ENCODE measurements at places on chromosomes 6 and 20. TPM values are rescaled to one million over a fixed set of nuclear protein-coding genes. Genes with fewer than 3 reads are reported as not detected.

Gene HTR1B
- not detected for total RNA-seq

DNA sequence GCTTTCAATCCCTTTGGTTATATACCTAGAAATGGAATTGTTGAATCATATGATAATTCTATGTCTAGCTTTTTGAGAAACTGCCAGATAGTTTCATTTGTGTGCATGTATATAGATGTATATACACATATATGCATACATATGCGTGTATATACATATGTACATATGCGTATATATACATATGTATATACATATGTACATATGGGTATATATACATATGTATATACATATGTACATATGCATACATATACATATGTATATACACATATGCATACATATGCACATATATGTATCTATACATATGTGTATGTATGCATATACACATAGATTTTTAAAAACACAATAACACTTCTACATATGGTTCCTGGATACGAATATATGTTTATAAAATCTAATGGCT, 8.4 kb downstream of the SF3B5 start:
- no peaks in the 10 kb centered on the region for H3K36me3 ChIP-seq
- H3K4me3 ChIP-seq, result no peak overlapping the region
- no peak overlapping the region for H3K27ac ChIP-seq
- H3K27me3 ChIP-seq, result no peaks in the 10 kb centered on the region
- no peaks in the 10 kb centered on the region for H3K4me1 ChIP-seq

DNA sequence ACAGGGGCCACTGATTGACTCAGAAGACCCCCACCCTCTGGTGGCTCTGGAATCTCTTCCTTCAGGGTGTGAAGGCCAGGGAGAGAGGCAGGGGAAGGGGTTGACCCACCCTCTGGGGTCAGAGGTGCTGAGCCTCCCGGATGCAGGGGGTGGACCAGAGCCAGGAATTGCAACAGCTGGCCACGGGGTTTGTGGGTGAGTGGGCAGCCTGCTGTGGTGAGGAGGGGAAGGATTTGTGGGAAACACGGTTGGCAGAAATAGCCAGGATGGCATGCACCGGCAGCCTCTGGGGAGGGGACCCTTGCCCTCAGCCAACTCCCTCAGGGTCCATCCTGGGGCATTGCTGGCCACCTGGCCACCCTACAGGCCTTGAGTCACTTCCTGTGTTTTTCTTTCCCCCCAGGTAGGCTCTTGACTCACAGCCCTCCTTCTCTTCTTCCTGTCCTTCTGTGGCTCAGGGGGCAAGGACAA, 92.8 kb downstream of the MRPL14 start:
- no peak overlapping the region for H3K4me3 ChIP-seq
- H3K27me3 ChIP-seq, result no peaks in the 10 kb centered on the region
- no peak for DNase-seq
- no peaks in the 10 kb centered on the region for H3K4me1 ChIP-seq
- H3K36me3 ChIP-seq, result no peaks in the 10 kb centered on the region
- H3K27ac ChIP-seq, result no peak overlapping the region

- no peak overlapping the region for H3K4me3 ChIP-seq
- H3K4me1 ChIP-seq, result no peaks in the 10 kb centered on the region
- peaks cover 53% of the 10 kb centered on the region for H3K27me3 ChIP-seq
- H3K27ac ChIP-seq, result no peak overlapping the region
- DNase-seq, result no peak
Measured at GRCh38 chr6:28696682-28697081, 171.0 kb downstream of the GPX5 start.

Gene OOEP
- 0.47 TPM for total RNA-seq

- no peaks in the 10 kb centered on the region for H3K36me3 ChIP-seq
- no peak overlapping the region for H3K4me3 ChIP-seq
- DNase-seq, result no peak
- no peak overlapping the region for H3K27ac ChIP-seq
Measured at GRCh38 chr6:72553531-72554511, 68.0 kb upstream of the KCNQ5 start.

DNA sequence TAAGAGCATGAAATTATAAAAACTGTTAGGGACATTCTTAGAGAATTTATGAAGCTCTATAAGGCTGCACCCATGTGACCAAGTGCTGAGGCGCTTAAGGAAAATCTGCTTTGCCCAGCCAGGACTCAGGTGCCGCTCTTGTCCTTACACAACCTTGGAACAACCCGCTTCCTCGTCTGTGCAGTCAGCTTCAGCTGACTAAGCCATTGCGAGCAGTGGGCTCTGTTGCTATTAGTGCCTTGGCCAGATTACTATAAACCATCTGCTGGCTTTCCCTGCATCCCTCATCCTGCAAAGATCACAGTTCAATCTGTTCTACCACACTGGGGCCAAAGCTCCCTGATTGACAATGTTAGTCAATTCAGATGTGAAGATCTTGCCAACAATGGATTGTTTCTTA, 89.1 kb upstream of the E2F3 start:
- no peaks in the 10 kb centered on the region for H3K27me3 ChIP-seq
- H3K27ac ChIP-seq, result no peak overlapping the region
- no peak for DNase-seq
- no peak overlapping the region for H3K4me3 ChIP-seq
- no peaks in the 10 kb centered on the region for H3K4me1 ChIP-seq

Gene CTAGE9
- not detected for total RNA-seq

GRCh38 chr6:131694832-131695426, 6.3 kb downstream of the OR2A4 start:
- no peaks in the 10 kb centered on the region for H3K4me1 ChIP-seq
- H3K27ac ChIP-seq, result no peak overlapping the region
- no peaks in the 10 kb centered on the region for H3K27me3 ChIP-seq

GRCh38 chr20:61233590-61233989, 18.5 kb upstream of the CDH4 start:
- no peak for DNase-seq
- H3K36me3 ChIP-seq, result no peaks in the 10 kb centered on the region
- no peak overlapping the region for H3K27ac ChIP-seq
- no peaks in the 10 kb centered on the region for H3K27me3 ChIP-seq

DNA sequence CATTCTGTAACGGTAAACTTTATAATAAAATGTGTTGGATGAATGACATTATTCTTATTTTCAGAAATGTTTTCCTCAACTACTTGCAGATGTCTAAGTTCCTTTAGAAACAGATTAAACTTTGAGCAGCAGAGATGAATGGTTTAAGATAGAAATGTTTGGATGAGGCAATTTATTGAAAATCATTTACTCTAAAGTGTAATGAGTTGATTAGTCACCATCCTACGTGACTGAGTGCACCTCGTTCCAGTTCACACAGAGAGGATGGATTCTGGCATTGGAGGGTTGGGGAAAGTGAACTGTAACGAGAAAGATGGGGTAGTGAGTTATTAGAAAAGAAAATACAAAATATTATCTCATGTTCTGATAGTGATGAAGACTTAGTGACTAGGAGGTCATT, 28.7 kb downstream of the SMPDL3A start:
- no peaks in the 10 kb centered on the region for H3K4me1 ChIP-seq
- no peak overlapping the region for H3K27ac ChIP-seq
- no peaks in the 10 kb centered on the region for H3K27me3 ChIP-seq
- H3K4me3 ChIP-seq, result no peak overlapping the region
- no peaks in the 10 kb centered on the region for H3K36me3 ChIP-seq

GRCh38 chr20:20037960-20038359, 14.3 kb downstream of the CRNKL1 start:
- H3K4me1 ChIP-seq, result no peaks in the 10 kb centered on the region
- H3K27ac ChIP-seq, result no peak overlapping the region
- H3K4me3 ChIP-seq, result no peak overlapping the region
- H3K36me3 ChIP-seq, result peaks cover 81% of the 10 kb centered on the region

GRCh38 chr6:161215876-161216615, 57.8 kb downstream of the AGPAT4 start:
- no peaks in the 10 kb centered on the region for H3K27me3 ChIP-seq
- DNase-seq, result no peak
- no peaks in the 10 kb centered on the region for H3K4me1 ChIP-seq
- H3K36me3 ChIP-seq, result no peaks in the 10 kb centered on the region

GRCh38 chr6:117280922-117281321, 15.6 kb downstream of the VGLL2 start:
- no peak overlapping the region for H3K27ac ChIP-seq
- no peaks in the 10 kb centered on the region for H3K27me3 ChIP-seq
- H3K4me1 ChIP-seq, result no peaks in the 10 kb centered on the region
- H3K4me3 ChIP-seq, result no peak overlapping the region
- no peaks in the 10 kb centered on the region for H3K36me3 ChIP-seq
- no peak for DNase-seq

DNA sequence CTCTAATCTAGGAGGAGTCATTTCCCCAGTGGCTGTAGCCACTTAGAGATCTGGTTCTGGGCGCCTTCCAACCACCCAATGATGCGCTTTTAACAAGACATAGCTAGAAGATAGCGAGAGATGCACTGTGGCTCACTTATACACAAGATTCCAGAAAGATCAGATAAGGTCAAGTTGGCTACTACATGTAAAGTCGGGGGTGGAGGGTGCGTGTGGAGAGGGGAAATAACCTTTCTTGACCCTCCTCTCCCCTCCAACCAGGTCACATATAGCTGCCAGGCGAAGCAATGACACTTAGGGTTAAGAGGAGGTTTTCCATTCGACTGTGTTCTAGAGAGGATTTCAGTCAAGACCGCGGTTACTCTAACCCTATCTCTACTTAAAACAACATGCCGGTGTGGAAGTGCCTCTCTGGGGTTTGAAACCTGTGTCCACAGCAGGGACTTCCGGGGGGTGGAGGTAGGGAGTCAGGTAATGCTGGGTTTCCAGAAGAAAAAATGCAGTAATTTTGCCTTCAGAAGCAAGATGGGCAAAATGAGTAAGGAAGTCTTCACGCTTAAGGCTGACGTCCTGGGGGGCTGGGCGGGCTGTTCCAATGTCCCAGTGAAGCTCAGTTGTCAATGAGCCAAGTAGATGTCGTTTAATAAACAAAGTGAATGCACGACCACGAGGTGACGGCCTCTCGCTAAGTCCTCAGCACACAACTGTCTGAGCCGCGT, 1.8 kb upstream of the SIM1 start:
- no peak for DNase-seq
- H3K27me3 ChIP-seq, result peaks cover 82% of the 10 kb centered on the region
- no peak overlapping the region for H3K4me3 ChIP-seq

Gene STK38
- 47.6 TPM for total RNA-seq

GRCh38 chr6:63352544-63353285, 32.9 kb upstream of the LGSN start:
- H3K4me3 ChIP-seq, result no peak overlapping the region
- H3K4me1 ChIP-seq, result no peaks in the 10 kb centered on the region
- no peaks in the 10 kb centered on the region for H3K27me3 ChIP-seq
- DNase-seq, result no peak

GRCh38 chr6:105194106-105194505, 14.3 kb upstream of the POPDC3 start:
- no peaks in the 10 kb centered on the region for H3K36me3 ChIP-seq
- H3K4me3 ChIP-seq, result no peak overlapping the region
- no peaks in the 10 kb centered on the region for H3K27me3 ChIP-seq
- no peak for DNase-seq

- no peaks in the 10 kb centered on the region for H3K4me1 ChIP-seq
- no peaks in the 10 kb centered on the region for H3K36me3 ChIP-seq
- H3K4me3 ChIP-seq, result no peak overlapping the region
- no peaks in the 10 kb centered on the region for H3K27me3 ChIP-seq
- no peak overlapping the region for H3K27ac ChIP-seq
Measured at GRCh38 chr20:25398376-25399036, 7.9 kb upstream of the ABHD12 start.

DNA sequence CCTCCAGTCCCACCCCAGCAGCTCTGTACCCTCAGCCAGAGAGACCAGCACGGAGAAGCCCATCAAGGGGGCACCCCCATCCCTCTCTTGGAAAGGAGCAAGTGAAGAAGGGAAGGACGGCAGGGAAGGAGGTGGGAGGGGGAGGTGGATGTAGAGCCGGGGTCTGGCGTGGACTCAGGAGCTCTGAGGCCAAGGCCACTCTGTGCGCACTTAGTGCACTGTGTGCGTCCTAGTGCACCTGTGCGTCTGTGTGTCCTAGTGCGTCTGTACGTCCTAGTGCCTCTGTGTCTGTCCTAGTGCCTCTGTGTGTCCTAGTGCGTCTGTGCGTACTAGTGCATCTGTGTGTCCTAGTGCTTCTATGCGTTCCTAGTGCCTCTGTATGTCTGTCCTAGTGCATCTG, 54.2 kb downstream of the DSTN start:
- H3K27me3 ChIP-seq, result no peaks in the 10 kb centered on the region
- H3K4me1 ChIP-seq, result no peaks in the 10 kb centered on the region
- DNase-seq, result no peak
- no peaks in the 10 kb centered on the region for H3K36me3 ChIP-seq
- no peak overlapping the region for H3K4me3 ChIP-seq

Gene SYTL3
- total RNA-seq, result 96.6 TPM

DNA sequence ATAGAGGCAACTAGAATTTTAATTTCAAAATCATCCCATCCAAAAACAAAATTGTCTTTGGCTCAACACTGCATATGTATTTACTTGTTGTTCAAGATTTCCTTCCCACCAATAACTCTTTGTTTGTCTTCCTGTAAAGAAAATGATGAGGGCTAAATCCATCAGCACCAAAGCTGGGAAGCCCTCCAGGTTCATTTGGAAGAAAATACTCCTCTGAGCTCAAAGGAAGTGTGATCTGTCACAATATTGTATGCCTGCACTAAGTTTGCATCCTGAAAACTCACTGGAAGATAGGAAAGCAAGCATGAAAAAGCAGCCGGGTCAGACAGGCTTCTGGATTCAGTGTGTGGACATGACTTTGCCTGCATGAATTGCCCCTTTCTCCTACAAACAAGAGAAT, 28.7 kb upstream of the OPRM1 start:
- no peaks in the 10 kb centered on the region for H3K27me3 ChIP-seq
- DNase-seq, result no peak
- no peaks in the 10 kb centered on the region for H3K36me3 ChIP-seq
- no peaks in the 10 kb centered on the region for H3K4me1 ChIP-seq

DNA sequence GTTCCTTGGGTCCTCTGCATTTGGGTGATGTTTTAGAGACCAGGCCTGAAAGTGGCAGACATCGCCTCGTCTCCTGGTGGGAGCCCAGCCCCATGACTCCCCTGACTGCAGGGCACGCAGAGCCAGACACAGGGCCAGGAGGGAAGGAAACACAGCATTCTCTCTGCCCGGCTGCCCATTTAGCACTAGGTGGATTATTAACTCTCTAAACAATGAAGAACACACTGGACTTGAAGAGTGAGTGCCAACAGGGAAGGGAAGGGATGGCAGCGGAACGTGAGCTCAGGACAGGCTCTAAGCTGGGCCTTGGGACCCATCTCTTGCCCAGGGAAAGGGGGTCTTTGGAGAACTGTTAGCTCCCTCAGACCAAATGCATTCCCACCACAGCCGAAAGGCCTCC, 80.4 kb downstream of the TBXT start:
- DNase-seq, result no peak
- no peak overlapping the region for H3K4me3 ChIP-seq
- H3K4me1 ChIP-seq, result no peaks in the 10 kb centered on the region
- no peaks in the 10 kb centered on the region for H3K27me3 ChIP-seq
- H3K36me3 ChIP-seq, result no peaks in the 10 kb centered on the region
- no peak overlapping the region for H3K27ac ChIP-seq

GRCh38 chr20:875115-875514, 41.0 kb downstream of the ANGPT4 start:
- H3K27me3 ChIP-seq, result no peaks in the 10 kb centered on the region
- H3K4me1 ChIP-seq, result no peaks in the 10 kb centered on the region

Gene AKAP12
- total RNA-seq, result 1.1 TPM

Gene RNF144B
- total RNA-seq, result 0.98 TPM

Measured in CD8-positive, alpha-beta memory T cell (primary cell).